Mammary microvascular endothelial cell (primary cell): ENCODE measurements at places on chromosomes 6 and 20. TPM values are rescaled to one million over a fixed set of nuclear protein-coding genes. Genes with fewer than 3 reads are reported as not detected.

The DNMT3B gene
- 4.7 and 4.9 TPM in 2 replicates for total RNA-seq

The ALDH8A1 gene
- 0.40 TPM in 1 of 2 replicates, not detected in the other for total RNA-seq

The RAET1E gene
- total RNA-seq, result 0.80 and 0.94 TPM in 2 replicates

The PTK7 gene
- total RNA-seq, result 25.8 and 27.7 TPM in 2 replicates

The SNRPB2 gene
- 51.9 and 65.6 TPM in 2 replicates for total RNA-seq

The LCA5 gene
- 4.6 and 4.7 TPM in 2 replicates for total RNA-seq

The FILIP1 gene
- total RNA-seq, result 9.1 and 10.4 TPM in 2 replicates

The KIF13A gene
- 83.4 and 83.5 TPM in 2 replicates for total RNA-seq

The SLC26A8 gene
- total RNA-seq, result not detected in 2 replicates

The HLA-DOB gene
- total RNA-seq, result 0.10 and 0.13 TPM in 2 replicates

The CLPSL2 gene
- not detected in 2 replicates for total RNA-seq

The GGTLC1 gene
- total RNA-seq, result not detected in 2 replicates

The NHSL1 gene
- total RNA-seq, result 35.1 and 38.9 TPM in 2 replicates
